HFFc6 (cell line): ENCODE measurements at places on chromosomes 7 and 10.
A peak's percentile ranks its signal among the peaks of the same experiment; 100 is the strongest.

- no peak for DNase-seq
Observed at GRCh38 chr7:157874870-157875229, 538.0 kb downstream of the DNAJB6 start.

DNA sequence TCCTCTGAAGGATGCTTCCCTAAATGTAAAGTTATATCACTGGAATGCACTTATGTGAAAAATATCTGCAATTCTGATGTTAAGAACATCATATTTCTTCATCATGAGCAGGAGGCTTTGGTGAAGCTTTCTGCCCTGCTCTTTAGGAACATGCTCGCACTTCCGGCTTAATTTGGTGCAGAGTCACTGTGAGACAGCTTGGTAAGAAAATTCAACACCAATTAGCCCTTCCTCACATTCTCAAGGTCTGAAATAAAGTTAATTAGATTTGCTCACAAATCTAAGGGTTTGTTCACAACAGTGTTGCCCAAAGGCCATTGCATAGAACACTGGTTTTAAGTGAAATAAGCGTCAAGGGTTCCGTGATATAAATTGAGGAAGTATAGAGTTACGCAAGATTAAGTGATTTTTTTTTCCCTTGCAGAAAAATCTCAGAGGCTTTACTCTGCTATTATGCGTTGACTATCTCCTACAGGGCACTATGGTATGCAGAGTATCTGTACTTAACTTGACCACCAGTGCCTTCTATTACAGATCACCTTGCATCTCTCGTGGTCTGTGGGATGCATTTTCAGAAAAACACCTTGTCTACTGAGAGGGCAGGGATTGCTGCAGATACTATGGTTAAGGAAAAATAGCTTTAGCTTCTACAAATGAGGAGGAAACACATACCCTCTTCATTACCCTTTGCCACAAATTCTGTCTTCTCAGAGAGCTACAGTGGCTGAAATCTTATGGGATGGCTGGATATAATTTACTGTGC, 953.9 kb downstream of the TYW1 start:
- no peak for DNase-seq

GRCh38 chr10:114458955-114459354, 54.7 kb upstream of the AFAP1L2 start:
- DNase-seq: no peak

- DNase-seq: no peak
Observed at GRCh38 chr7:20454202-20454601, 123.5 kb downstream of the ITGB8 start.

GRCh38 chr10:87579563-87579962, 74.9 kb downstream of the MINPP1 start:
- no peak for DNase-seq

- DNase-seq: no peak
Observed at GRCh38 chr10:51747216-51747615, 47.8 kb upstream of the CSTF2T start.

- DNase-seq: no peak
Observed at GRCh38 chr7:70808876-70809275, 323.1 kb upstream of the GALNT17 start.

DNA sequence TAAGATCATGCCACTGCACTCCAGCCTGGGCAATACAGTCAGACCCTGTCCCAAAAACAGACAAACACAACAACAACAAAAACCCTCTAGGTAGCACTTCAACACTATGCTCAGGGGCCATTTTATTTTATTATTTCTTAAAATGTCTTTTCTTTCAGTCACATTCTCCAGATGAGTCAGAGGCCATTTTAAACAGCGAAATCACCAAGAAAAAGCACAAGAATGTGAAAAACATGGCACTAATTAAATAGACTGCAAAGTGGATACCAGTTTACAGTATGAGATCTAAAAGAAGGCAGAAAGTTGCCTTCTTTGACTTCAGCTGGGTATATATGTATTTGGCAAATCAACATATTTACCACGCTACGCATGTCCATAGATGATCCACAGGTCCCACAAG, 6.1 kb upstream of the FGL2 start:
- peak; percentile 4 for DNase-seq

- DNase-seq: no peak
Observed at GRCh38 chr7:155477476-155477875, 19.5 kb downstream of the EN2 start.

GRCh38 chr10:116132780-116133399, 140.1 kb downstream of the GFRA1 start:
- no peak for DNase-seq

DNA sequence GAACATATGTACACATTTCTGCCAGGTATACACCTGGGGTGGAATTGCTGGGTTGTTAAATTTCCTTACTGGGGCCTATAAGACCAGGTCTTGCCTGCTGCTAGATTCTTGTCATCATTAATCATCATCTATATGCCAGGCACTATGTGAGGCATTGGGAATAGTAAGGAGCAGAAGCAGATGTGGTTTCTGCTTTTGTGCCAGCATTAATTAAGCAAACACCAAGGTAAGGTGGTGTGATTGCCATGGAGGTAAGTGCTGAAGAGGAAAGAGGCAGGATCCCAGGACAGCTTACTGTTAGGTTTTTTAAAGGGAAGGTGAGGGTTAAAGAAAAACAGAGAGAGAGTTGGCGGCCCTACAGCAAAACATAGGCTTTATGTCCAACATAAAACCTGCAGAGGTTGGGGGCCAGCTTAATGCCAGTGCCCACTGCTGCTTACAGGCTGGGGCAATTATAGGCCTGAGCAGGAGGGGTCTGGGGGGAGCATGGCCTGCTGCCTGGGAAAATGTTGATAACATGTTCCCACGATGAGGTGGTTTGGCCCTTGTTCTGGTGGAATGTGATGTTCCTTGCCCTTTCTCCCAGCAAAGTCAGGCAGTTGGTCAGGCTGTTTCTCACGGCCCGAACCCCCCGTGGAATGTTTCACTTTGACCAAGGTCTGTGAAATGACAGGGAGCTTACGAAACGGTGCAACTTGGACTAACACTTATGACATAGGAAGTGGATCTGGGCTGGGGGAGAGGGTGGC, 93.9 kb downstream of the RBM20 start:
- DNase-seq: no peak

DNA sequence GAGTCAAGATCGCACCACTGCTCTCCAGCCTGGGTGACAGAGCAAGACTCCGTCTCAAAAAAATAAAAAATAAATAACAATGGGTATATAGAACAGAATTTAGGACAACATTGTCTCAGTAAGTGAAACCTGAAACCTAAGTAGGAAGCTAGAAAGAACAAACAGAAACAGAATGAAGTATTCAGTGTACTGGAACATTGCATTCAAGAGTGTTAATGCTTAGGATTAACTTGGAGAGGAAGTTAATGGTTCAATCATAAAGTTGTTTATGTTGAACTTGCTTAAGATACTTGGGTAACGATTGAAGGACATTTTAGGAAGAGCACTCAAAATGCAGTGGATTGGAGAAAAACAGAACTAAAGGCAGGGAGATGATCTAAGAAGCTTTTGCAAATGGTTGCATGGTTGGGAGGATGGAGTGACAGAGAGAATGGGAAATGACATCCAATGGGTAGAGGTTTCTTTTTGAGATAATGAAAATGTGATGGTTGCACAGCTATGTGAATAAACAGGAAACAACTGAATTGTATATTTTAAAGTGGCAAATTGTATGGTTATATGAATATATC, 233.7 kb downstream of the ADK start:
- no peak for DNase-seq

GRCh38 chr10:51384971-51385370, 310.7 kb downstream of the PRKG1 start:
- no peak for DNase-seq

DNA sequence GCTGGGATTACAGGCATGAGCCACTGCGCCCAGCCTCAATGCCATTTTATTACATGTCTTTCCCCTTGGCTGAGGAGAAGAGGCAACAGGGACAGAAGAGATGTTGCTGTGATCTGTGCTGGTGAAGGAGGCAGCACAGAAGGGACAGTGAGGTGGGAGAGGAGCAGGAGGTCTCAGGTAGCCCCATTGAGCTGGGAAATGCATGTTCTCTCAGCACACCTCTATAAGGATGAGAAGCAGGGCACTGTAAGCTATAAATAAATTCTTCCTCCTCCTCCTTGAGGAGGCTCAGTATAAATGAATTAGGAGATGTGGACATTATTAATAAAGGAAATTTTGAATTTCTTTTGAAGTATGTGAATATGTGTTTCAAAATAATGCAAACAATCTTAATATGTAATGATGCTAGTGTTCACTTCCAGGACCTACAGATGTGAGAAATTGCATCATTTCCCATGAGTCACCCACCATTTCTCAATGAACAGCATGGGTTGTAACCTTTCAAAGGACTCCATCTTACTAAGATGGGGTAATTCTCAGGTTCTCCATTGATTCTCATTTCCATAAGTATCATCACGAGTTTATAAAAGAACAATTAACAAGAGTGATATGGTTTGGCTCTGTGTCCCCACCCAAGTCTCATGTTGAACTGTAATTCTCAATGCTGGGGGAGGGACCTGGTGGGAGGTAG, 88.9 kb upstream of the ODAD2 start:
- peak; percentile 44 for DNase-seq

- no peak for DNase-seq
Observed at GRCh38 chr7:77653572-77653971, 42.7 kb upstream of the RSBN1L start.

- no peak for DNase-seq
Observed at GRCh38 chr7:22802426-22802825, 20.2 kb downstream of the TOMM7 start.
